ENCODE measurements at places on chromosomes 1 and 21.

DNA sequence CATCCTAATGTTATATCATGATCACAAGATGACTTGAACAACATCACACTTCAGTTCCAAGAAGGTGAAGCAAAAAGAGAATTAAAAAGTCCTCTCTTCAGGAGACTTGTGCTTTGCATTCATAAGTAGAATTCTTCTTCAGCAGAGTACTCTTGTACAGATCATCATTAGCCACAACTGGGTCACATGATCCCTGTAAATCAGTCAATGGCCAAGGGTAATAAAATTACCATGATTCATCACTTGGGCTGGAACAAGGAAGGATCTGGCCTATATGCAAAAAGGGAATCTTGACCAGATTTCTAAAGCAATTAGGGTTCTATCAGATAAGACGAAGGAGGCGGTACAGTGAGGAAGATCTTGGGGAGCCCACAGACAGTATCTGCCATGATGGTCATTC is 458.0 kb upstream of the DEPDC1 start:
- DNase-seq: peak; percentile 32

DNA sequence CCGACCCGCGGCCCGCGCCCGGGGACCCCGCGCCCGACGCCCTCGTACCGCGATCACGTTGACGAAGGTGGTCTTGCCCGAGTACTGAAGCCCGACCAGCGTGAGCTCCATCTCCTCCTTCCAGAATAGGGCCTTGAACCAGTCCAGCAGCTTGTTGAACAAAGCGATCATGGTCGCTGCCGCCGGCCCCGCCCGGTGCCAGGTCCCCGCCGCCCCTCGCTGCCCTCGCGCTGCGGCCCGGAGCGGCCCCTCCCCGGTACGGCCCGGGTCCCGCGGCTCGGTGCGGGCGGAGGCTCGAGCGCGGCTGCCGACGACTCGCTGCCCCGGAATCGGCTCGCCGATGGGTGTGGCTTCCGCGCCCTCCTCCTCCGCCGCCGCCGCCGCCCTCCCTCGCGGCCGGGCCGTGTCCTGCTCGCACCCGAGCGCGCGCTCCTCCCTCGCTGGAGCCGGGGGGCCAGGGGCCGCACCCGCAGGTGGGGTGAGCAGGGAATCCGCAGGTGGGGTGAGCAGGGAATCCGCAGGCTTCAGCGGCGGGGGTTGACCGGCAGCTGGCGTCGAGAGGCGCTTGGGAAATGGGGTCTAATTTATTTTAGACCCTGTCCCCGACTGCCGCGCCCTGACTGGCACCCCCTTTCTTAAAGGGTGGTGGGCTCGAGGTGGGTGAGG is at the start of gene ARL8A:
ARL8A (minus strand) TSS at position 336 of the 666 bp plus-strand sequence; CDS start at position 171, 165 bp downstream.
- peak; percentile 54 for DNase-seq

DNA sequence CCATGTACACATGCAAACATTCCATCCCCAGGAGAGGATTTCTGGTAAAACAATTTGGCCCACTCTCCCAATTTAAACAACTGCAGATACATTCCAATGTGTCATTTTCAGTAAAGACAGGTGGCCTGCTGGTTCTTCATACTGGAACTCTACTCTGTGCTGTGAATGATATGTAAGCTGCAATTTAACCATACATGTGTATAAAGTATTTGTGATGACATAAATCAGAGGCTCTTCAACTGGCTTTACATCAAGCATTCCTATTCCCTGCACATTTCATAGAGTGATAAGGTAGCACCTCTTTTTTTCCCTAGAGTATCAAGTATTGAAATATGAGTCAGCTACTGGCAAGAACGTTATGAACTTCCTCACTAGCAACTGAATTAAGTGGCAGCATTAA is 649.5 kb upstream of the ADGRL2 start:
- no peak for DNase-seq

- no peak for DNase-seq
These were observed 86.3 kb downstream of the MPZL1 start for GRCh38 chr1:167808104-167808503.

DNA sequence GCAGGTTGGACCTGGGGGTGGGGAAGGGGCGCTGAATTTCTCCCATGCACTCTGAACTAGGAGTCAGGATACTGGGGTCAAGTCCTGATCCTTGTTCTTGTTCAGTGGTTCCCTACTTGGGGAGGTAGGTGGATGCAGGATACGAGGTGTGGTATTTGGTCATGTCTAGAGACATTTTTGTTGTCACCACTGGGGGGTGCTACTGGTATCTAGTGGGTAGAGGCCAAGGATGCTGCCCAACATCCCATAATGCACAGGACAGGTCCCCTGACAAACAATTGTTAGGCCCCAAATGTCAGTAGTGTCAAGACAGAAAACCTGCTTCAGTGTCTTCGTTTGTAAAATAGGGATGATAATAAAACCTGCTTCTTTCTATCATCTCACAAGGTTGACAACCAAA is 259.0 kb upstream of the FOXD3 start:
- DNase-seq: no peak

- DNase-seq: no peak
These were observed 191.2 kb downstream of the RERE start for GRCh38 chr1:8625981-8626898.

GRCh38 chr1:63813829-63814277 is 40.0 kb downstream of the ROR1 start:
- no peak for DNase-seq

DNA sequence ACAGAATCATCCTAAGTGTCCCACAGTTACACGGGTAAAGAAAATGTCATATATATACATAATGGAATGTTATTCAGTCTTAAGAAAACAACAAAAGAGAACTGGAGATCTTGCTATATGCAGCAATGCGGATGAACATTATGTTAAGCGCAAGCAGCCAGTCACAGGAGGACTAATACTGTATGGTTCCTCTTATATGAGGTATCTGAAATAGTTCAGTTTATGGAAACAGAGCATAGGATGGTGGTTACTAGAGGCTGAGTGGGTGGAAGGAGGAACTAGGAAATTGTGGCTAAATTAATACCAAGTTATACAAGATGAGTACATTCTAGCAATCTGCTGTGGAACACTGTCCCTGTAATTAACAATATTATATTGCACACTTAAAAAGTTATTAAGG is 834.3 kb downstream of the KCNT2 start:
- DNase-seq: no peak

DNA sequence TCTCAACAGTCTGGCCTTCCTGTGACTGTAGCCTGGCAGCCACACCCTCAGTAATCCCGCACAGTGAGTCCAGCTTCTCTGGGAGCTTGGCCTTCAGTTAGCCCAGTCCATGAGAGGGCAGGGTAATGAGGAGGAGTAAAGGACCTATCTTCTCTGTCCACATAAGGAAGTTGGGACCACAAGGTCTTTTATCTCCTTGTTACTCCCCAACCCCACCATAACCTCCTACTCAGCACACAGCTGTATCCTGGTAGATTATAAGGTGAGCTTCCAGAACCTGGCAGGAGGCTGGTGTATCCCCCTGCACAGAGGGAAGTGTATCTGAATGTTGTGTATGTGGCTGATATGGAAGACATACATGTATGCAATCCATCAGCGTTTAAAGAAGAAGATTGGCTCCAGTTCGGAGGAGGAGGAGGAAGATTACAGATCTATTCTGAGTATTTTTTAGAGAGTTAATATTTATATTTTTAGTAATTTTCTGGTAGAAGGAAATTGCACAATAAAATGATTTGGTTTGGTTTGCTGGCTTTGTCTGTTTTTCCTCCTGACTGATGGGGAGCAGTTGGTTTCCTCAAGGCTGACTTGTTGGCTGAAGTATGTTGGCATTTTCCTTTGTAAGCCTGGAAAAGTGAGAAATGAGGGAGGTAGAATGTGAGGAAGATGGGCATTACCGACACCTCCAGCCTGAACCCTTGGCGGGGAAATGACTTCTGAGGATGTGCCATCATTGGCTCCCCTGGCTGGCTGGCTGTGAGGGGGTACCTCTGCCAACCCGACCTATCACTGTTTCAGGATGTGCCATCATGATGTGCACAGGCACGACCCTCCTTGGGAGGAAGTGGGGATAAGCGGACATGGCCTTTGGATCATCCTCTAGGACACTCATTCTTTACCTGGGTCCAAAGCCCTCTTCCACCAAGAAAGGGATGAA is 5.0 kb downstream of the C1orf226 start:
- no peak for DNase-seq

DNA sequence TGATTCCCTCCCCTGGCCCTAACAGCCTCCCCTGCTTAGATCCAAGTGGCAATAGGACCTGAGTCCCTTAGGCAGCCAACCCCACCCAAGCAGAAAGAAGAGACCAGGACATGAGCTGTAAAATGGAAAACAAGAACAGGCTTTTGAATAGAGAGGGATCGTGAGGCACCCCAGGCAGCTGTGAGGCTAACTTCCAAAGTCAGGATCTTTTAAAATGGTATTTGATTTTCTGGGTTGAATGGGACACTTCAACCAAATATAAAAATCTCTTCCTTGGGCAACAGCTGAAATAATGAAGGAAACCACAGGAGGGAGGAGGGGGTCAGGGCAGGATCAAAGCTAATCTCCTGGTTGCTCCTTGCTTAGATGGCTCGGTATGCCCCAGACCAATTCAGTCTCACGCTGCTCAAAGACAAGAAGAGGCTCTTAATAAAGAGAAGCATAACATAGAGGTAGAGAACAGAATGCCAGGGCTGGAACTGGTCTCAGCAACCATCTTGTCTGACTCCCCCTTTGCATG is 28.6 kb upstream of the AVPR1B start:
- DNase-seq: no peak

DNA sequence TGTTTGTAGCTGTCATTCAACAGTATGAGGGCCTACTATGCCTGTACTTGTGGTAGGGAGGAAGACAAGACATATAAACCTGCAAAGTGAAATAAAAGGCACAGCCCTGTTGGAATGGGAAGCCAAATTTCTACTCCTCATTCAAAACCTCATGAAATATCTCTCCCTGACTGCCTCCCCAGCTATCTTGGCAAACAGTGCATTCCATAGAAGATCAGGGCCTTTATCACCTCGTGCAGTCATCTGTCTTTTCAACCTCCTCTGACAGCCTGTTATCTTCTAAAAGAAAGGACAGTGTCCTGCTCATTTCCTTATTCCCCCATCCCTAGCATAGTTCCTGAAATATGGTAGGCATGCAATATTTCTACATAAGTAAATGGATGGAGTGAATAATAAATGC is 71.0 kb downstream of the SH3GLB1 start:
- no peak for DNase-seq

GRCh38 chr1:196306421-196306820 is 301.8 kb downstream of the KCNT2 start:
- no peak for DNase-seq

DNA sequence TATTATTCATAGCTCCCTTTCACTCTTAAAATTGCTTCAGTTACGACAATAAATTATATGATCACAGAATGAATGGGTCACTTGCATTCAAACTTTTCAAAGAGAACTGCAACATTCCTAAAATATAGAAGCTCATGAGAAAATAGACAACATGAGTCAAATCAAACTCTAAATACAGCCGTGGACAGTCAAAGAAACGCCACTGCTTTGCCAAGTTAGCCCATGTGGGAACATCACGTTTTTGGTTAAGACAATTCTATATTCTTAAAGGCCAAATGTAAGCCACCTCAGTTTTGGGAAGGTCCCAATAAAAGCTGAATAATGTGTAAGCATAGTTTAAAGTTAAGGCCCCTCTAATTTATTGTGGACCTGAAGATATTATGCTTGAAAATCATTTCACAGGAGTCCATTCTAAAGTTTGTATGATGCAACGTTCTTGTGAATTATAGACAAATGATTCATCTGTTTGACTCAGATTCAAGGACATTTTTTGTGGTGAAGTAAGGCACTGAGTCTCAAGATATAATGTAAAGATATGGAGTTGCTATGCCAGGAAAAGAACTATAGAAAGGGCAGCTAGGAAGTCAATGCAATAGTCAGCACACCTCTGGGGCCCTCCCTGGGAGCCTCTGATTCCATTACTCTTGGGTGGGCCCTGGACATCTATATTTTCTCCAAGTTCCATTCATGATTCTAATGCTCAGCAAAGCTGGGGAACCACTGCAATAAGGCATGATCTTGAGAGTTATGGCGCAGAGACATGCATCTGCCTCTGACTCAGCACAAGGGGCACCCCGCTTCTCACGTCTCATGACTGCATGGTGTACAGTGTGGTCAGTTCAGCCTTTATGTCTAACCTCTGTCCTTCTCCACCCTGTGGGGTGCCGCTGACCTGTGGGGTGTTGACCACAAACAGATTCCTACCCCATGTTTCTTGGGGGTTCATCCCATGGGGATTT is 33.9 kb downstream of the ETS2 start:
- no peak for DNase-seq

Measured in NCI-H1105 (cell line).